ENCODE measurements at places on chromosomes 16 and 17.

DNA sequence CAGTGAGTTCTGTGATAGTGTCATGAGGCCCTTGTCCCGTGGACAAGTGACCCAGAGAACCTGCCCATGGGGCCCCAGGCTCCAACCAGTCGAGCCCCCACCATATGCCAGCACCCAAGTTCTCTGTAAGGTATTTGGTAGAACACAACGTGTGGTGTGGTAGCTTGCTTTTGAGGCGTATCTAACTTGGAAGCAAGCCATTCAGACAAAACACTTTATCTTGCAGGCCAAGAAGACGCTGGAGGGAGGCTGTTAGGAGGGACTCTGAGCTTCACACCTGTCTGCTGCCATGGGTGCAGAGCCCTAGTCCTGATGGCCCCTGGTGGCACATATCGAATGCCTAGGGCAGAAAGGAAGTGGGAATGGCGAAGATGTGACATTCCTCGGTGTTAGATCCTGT is 1.6 kb downstream of the NDUFAF8 start:
- DNase-seq = no peak

GRCh38 chr16:15749371-15749770 is 99.3 kb downstream of the NDE1 start:
- DNase-seq = no peak

- DNase-seq = no peak
Observed at GRCh38 chr17:72955391-72956140, 136.9 kb downstream of the SLC39A11 start.

- no peak for DNase-seq
Observed at GRCh38 chr17:74146196-74146595, 57.3 kb upstream of the RPL38 start.

- no peak for DNase-seq
Observed at GRCh38 chr17:41957869-41958439, 8.6 kb upstream of the CNP start.

- DNase-seq = no peak
Observed at GRCh38 chr16:84827897-84828296, 8.1 kb downstream of the CRISPLD2 start.

GRCh38 chr17:49637050-49637449 is 40.8 kb downstream of the SPOP start:
- DNase-seq = no peak

- DNase-seq = no peak
Observed at GRCh38 chr16:66503030-66503429, 46.9 kb downstream of the TK2 start.

DNA sequence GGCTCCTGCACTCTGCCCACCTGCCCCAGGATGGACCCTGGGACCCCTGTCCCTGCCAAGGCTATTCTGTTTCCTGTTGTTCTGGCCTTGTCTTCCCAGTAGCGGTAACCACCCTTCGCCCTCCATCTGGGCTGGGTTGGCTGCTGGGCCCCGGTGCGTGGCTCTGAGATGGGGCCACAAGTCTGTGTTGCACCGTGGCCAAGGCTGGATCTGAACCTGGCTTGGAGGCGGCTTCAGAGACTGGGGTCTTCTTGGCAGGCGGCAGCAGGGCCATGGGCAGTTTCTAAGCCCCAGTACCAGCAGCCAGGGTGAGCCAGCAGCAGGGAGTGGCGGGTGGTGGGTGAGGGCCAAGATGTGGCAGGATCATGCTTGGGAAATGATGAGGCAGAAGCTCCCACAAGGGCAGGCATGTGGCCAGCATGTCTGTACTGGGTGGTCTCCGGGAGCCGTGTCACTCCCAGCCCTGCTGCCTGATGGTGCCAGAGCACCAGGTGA is 12.6 kb downstream of the MAP2K3 start:
- no peak for DNase-seq

DNA sequence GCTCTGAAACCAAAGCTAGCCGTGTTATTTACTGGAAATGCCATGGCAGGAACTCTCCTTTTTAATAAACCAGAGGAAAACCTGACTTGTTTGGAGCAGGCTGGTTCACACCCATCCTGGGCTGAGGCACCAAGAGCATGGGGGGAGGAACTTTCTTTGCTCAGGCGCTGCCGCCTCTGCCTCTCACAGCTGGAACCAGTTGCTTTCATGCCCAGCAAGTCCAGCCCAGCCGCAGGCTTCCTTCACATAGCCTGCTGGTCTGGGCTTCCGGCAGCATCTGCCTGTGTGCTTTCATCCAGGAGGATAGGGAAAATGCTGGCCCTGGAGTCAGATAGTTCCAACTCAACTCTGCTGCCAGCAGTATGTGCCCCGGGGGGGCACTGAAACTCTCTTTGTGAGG is 88.1 kb upstream of the ASIC2 start:
- DNase-seq = no peak

DNA sequence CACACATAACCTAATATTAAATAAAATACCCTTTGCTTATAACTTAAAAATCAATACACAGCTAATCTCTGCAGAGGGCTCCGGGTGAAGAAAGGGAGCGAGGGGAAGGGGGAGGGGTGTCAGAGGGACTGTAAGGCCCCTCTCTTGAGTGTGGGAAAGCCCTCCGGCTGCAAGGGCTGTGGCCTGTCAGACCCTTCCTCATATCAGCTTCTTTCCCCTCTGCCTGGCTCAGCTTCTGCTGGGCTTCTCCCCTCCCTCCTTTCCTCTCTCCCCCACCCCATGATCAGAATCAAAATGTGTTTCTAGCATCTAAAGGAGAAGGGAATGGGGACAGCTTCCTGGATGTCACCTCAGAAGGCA is 4.6 kb upstream of the SCRN2 start:
- DNase-seq = no peak

DNA sequence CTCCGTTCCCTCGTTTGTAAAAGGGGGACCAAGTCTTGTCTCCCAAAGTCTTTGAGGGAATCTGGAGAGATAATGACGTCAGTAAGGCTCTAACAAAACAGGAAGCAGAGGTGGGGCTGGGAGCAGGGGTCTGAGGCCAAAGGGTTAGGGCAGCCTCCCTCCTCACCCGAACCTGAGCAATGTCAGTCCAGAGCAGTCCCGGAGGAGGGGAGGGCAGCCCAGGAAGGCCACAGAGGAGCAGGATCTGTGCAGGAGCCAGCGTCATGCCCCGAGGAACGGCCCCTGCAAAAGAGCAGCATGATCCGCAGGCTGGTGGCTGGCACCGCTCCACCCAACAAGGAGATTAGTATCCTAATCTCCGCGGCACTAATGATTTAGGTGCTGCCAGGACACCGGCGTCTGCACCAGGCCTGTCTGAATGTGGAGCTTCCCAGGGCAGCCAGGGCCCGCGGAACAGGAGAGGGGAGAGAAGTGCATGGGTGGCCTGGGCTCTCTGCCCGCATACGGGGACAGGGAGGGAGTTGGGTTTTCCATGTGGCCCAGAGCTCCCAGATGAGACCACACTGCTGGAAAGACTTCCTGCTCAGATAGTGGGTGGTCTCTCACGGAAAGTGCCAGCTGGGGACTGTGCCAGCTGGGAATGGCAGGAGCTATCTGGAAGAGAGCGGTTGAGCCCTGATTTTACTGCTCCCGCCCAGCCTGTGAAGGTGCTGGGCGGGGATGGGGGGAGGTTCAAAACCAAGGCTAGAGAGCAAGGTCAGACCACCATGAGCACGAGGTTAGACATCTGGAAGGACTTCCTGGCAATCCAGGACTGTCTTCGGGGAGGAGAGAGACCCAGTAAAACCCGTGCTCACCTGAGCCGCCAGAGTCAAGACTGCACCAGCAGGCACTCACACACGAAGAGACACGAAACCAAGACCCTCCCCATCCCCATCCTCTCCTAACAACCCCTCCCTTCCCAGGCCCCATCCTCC is 11.0 kb upstream of the KRT17 start:
- DNase-seq = no peak

GRCh38 chr16:29765167-29766032 is 12.7 kb upstream of the ZG16 start:
- DNase-seq = no peak

DNA sequence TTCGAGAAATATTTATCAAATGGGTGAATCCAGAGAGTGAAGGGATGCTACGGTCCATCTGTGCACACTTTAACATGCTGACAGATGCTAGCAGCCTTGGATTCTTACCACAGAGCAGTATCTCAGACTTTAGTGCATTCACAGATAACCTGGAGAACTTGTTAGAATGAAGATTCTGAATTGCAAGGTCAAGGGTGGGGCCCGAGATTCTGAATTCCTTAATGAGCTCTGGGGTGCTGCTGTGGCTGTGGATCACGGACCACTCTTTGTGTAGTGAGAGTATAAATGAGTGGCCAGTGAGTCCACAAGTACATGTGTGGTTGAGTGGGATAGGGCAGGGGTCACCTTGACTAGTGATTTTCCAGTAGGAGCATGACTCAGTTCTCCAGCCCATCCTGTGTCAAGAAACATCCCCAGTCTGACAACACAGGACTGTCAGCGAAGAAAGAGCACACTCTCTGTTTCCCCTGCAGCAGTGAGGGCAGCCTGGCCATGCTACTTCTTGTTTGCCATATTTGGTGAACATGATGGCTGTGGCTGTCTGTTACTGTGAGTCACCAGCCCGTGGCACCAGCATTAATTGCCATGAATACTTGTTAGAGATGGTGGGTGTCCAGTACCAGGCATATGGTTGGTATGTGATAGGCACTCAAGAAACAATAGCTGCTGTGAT is 13.0 kb upstream of the SALL1 start:
- DNase-seq = no peak

- DNase-seq = no peak
Observed at GRCh38 chr16:10897134-10897533, 20.1 kb downstream of the CIITA start.

- no peak for DNase-seq
Observed at GRCh38 chr16:17497648-17498047, 26.9 kb upstream of the XYLT1 start.

- peak; percentile 56 for DNase-seq
Observed at GRCh38 chr17:16406742-16407674, 8.4 kb upstream of the TRPV2 start.

- no peak for DNase-seq
Observed at GRCh38 chr16:2855536-2855935, 2.4 kb downstream of the PRSS22 start.

DNA sequence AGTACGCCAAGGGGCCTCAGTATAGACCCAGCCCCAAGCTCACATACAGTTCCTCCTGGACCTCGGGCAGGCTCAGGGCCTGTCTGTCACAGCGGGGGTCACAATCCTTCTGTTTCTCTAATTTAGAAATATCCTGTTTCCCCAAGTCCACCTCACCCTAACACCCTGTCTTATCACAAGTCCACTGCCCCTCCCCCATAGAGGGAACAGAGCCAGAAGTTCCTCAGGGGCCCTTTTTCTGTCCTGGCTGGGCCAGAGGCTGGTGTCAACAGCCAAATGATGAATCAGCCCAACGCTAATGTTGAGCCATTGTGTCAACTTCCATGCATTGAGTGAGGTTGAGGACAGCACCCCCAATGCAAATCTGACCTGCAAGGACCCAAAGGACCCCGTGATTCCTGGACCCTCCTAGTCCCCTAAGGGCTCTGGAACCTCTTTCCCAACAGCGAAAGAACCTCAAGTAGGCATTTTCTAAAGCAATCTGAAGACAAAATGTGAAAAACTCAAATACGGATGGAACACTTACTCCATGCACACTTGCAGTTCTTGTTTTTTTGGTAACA is 58.6 kb downstream of the PECAM1 start:
- DNase-seq = no peak

- no peak for DNase-seq
Observed at GRCh38 chr16:22721511-22722100, 92.4 kb upstream of the HS3ST2 start.

GRCh38 chr17:1519678-1520077 is 3.3 kb upstream of the INPP5K start:
- no peak for DNase-seq

- no peak for DNase-seq
Observed at GRCh38 chr17:30524847-30525246, 47.6 kb downstream of the GOSR1 start.

DNA sequence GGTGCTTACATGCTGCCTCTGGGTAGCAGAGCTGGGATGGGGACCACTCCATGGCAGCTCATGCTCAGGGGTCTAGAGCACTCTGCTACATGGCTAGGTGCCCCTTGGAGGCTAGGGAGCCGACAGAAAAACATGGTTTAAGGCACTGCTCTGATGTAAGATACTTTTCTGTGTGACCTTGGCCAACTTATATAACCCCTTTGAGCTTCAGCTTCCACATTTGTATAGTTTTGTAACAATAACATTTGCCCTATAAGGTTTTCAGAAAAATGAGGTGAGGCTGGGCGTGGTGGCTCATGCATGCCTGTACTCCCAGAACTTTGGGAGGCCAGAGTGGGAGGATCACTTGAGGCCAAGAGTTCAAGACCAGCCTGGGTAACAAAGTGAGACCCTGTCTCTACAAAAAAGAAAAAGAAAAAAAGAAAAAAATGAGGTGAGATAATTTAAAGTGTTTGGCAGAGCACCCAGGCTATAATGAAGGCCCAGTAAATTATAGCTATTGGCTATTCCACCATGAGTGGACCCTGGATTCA is 3.2 kb downstream of the CES4A start:
- no peak for DNase-seq

GRCh38 chr17:38341035-38341721 is 2.6 kb downstream of the GPR179 start:
- DNase-seq = peak; percentile 17

DNA sequence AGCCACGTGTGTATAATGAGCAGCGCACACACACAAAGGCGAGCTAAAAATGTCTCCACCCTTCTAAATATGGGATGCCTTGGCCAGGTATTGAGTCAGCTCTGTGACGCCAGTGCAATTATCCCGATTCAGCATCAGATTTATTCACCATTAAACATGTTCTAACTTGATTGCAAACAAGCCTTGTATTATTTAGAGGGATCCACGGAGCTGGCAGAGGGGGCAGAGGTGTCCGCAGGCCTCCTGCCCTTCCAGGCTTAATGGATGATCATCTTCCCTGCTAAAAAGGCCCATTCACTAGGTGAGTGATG is 591.7 kb downstream of the MAF start:
- no peak for DNase-seq

- DNase-seq = no peak
Observed at GRCh38 chr16:89426736-89427530, 63.4 kb downstream of the ANKRD11 start.
